CD8-positive, alpha-beta T cell (primary cell): ENCODE measurements at places on chromosomes 3 and 15.

DNA sequence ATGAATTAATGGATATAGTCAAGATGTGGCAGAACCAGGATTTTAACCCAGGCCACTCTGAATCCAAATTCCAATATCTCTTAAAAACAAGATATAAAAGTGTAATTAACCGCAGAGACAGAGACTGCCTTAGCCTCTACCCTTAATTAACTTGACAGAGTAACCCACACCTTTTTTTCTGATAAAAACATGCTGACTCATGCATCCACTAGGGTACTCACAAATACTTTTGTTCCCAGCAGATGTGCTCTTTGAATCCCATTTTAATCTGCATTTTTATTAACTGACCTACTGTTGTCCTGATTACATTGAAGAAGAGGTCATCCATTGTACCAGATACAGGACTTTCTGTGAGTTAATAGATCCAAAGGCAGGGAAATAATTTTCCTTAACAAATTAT, 278.3 kb downstream of the CHL1 start:
- DNase-seq: no peak

GRCh38 chr3:169158379-169158778, 505.1 kb downstream of the MECOM start:
- no peak for DNase-seq

DNA sequence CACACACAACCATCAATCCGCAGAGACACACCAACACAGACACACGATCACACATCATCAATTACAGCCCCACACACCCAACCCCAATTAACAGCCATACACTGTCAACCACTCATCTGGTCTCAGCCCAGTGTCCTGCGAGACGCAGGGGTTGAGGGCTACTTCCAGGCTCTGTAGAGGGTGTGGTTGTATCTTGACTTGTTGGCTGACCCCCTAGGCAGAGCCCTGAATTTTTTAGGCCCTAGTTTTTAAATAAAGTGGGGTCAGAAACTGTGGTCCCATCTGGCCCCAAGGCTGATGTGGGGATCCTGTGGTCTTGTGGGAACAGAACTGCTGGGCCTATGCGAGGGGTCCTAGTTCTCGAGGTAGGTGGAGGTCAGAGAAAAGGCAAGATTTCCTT, 9.2 kb downstream of the VILL start:
- DNase-seq: no peak

GRCh38 chr3:81349816-81350340, 411.6 kb downstream of the GBE1 start:
- DNase-seq: no peak

GRCh38 chr3:183131735-183132134, 30.8 kb downstream of the LAMP3 start:
- no peak for DNase-seq

DNA sequence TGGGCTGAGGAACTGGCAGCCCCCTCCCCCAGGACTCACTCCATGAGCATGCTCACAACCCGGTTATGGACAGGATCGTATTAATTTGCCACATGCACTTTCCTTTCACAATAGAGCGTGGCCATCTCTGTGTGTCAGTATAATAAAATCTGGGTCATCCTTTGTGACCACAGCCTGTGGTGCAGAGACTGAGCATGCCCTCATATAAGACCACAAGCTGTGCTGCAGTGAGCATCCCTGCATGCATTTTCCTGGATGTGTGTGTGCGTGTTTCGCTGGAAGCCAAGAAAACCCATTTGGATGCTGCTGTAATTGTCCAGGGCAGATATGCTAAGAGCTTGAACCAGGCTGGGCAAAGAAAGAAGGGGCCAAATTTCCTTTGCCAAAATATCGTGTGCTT, 39.7 kb downstream of the CYP11A1 start:
- DNase-seq: no peak

DNA sequence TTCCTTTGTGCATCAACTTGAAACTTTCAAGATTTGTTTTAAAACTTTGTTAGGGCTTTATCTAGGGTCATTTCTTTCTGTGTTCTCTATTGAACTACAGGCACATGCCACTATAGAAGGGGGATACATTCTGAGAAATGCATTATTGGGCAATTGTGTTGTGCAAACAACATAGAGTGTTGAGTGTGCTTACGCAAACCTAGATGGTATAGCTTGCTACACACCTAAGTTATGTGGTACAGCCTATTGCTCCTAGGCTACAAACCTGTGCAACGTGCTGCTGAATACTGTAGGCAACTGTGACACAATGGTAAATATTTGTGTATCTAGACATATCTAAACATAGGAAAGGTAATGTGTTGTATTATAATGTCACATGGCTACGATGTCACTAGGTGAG, 33.0 kb upstream of the KLF13 start:
- no peak for DNase-seq

DNA sequence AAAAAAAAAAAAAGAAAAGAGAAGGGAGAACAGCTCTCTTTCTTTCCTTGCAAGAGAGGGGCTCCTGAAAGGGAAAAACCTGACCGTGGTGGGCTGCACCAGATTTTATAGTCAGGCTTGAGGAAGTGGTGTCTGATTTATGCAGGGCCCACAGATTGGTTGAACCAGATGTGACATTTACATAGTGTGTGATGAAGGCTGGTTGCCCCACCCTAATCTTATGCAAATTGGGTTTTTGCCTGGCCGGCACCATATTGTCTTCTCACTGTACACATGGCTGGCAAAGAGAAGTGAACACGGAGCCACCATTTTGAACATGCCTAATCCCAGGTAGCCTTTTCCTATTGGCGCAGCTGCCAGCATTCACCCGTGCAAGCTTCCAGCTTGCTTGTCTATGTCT, 154.4 kb downstream of the OXSM start:
- DNase-seq: no peak

GRCh38 chr15:61654002-61654740, 406.1 kb downstream of the VPS13C start:
- no peak for DNase-seq

DNA sequence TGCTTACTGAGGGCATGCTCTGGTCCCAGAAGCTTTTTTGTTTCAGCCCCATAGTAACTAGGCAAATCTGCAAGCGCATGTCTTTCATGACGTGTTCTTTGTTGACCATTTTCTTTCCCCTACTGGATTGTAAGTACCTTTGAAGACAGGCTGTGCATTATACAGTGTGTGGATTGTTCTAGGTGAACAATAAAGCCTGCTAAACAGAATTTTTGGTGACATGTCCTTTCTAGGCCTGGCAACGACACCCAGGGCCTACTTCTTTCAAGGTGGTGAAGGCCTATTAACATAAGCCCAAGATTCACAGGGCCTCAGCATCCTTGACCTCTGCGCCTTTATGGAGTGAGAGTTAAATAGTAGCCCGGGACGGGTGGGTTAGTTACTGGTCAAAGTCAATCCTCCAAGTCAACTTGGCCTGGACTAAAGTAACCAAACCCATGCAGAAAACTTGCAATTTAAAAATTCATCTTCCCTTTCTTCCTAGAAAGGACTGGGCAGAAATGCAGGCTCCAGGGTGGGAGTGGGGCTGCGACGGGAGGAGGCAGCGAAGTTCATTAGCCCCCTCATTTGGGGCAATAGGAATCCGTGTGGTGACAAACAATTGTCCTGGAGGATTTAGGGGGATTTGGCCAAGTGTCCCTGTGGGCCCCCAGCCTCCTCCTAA, 37.6 kb upstream of the TRIM71 start:
- no peak for DNase-seq

DNA sequence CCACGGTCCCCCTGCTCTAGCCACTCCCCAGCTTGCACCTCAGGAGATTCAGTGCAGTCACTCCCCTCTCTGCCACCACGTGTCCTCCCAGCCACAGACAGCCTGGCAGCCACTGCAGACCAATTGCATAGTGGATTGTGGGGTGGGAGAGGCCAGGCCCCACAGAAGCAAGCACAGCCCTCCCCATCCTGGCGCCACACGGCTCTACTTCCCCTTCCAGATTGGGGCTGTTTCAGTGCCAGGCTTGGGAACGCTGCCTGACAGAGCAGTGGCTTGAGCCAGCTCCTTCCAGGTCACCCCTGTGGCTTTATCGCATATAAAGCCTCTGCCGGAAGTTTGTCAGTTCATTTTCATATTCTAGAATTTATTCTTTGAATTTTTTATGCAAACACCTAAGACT, 90.7 kb downstream of the TMEM266 start:
- DNase-seq: no peak

DNA sequence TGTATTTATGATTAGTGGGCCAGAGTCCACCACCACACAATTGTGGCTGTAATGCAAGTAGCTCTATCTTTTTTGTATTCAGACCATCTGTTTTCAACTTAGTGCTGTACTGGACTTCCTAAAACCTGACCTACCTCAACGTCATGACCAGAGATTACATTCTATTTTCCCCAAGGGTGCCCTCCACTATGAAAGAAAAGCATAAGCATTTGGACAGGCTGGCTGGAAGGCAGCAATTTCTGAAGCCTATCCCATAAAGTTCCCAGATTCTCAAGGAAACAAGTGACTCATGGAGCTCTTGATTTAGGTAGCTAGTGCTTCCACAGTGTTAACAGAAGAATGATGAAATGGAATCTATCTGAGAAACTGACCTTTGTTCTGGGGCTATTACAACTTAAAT, 75.8 kb downstream of the COL8A1 start:
- DNase-seq: no peak

- DNase-seq: no peak
These were observed 383.7 kb upstream of the CFAP20DC start for GRCh38 chr3:59433546-59433945.

- no peak for DNase-seq
These were observed 62.2 kb downstream of the SLC15A2 start for GRCh38 chr3:121956363-121956762.
